Activated CD4-positive, CD25-positive, alpha-beta regulatory T cell treated with anti-CD3 and anti-CD28 coated beads, Interleukin-2, amount 50 U/mL, for 72 hours (primary cell): ENCODE measurements at places on chromosomes 4 and X.

- no peak for DNase-seq
Observed at GRCh38 chr4:142085513-142086292, 449.3 kb downstream of the IL15 start.

GRCh38 chr4:110224142-110224541 is 25.7 kb upstream of the ELOVL6 start:
- DNase-seq = no peak

GRCh38 chr4:174244441-174244840 is 39.0 kb downstream of the FBXO8 start:
- DNase-seq = no peak

DNA sequence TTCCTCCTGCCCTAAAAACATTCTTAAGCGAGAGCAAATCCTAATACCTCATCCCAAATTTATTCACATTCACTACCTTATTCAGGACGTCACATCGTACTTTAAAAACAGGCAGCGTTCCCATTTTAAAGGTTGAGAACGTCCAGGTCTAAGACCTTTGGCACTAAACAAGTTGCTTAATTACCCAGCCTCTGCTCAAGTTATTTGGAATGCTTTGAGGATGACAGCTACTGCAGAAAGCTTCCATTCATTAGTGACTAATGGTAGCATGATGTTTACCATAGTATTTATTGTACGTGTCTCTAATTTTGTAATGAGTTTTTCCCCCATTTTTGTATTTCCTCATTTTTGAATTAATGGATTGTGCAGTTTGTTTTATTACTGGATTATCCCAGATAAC is 1.5 kb downstream of the USP38 start:
- no peak for DNase-seq

DNA sequence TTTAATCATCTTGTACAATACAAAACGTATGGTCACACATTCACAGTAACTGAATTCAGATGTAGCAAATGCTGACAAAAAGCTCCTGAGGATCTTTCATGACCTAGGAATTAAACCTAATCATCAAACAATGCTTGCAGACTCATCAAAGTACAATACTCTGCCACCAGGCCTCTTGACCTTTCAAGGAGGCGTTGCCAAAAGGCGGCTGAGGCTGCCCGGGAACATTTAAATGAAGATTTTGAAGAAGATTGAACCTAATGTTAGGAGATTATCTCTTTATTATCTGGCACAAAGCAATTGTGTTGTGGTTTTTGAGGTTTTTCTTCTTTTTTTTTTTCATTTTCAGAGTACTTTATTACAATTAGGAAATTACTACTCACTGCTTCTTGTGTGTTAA is 340.5 kb downstream of the GALNTL6 start:
- DNase-seq = no peak

DNA sequence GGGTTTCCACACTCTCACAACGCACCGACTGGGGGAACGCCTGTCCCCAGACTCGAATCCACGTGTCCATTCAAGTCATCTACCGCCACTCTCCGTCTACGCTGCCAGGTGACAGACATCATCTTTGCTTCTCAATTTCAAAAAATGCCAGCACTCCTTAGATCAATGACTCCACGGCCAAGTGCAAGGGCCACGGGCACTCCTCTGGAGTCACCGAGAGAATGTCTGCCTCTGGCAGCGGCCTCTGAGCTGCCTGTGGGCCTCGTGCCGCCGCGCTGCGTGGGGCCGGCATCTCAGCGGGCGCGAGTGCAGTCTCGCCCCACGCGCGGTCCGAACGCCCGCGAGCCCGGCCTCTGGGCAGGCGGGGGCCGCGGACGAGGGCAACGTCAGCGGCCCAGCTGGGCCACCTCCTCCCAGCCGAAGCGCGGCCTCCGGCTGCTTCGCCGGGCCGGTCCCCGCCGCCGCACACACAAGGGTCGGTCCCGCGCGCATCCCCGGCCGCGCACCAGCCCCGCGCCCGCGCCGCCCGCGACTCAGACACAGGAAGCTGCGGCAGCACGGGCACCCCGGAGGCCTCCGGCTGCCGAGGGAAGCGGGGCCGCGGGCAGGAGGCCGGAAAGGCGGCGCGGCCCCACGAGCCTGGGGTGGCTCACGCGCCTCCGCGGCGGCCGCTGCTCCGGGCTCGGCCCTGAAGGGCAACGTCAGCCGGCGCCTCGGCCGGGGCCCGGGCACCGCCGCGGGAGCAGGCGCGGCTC is 450 bp downstream of the ACSL1 start:
- peak; percentile 66 for DNase-seq

- DNase-seq = no peak
Observed at GRCh38 chr4:15649914-15650545, 5.1 kb downstream of the FBXL5 start.

GRCh38 chr4:94285666-94286065 is 57.0 kb downstream of the HPGDS start:
- no peak for DNase-seq

DNA sequence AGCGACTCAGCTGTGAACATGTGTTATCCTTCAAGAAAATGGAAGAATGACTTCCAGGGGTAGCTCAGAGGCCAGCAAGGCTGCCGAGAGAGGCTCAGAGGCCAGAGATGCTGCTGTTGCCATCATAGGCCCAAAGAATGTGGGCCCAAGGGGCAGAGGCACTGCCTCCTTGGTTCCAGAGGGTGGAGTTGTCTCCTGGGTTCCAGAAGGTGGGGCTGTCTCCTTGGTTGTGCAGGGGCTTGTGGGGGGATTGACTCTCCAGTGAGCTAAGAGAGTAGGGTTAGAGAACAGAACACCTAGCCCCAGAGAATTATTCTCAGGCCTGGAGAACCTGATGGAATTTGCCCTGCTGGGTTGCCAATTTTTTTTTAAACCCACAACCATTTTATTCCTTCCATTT is 62.6 kb downstream of the DGKK start:
- no peak for DNase-seq

DNA sequence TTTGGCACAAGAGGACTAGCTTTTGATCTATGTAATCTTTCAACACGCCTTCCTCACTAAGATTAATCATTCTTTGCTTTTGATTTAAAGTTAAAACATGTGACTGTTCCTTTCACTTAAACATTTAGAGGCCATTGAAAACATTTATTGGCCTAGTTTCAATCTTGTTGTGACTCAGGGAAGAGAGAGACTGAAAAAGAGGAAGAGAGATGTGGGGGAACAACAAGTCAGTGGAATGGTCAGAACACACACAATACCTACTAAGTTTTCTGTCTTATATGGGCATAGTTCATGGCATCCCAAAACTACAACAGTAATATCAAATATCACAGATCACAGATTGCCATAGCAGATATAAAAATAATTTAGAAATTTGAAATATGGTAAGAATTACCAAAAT is 812.9 kb upstream of the AGA start:
- no peak for DNase-seq

GRCh38 chrX:139475432-139475831 is 55.1 kb upstream of the F9 start:
- DNase-seq = no peak

GRCh38 chr4:179625406-179625805 is 2183.2 kb upstream of the AGA start:
- no peak for DNase-seq

- DNase-seq = no peak
Observed at GRCh38 chr4:185508181-185508580, 27.1 kb downstream of the PDLIM3 start.

- DNase-seq = no peak
Observed at GRCh38 chrX:12526306-12526705, 264.9 kb upstream of the PRPS2 start.

DNA sequence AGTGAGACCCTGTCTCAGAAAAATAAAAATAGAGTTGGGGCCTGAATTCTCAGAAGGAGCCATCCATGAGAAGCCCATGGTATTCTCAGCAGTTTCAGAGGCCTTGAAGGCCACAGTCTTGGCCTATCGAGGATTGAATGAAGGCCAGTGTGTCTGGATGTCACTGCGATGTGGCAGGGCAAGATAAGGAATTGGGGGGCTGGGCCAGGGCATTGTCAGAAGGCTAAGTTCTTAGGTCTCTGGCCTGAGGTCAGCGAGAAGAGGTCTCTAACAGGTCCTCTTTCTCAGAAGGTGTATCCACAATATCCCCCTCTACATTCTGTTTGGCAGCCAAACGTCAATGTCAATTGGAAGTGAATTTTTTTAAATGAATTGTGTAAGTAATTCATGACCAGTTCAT is 5.7 kb downstream of the ZNF275 start:
- no peak for DNase-seq

DNA sequence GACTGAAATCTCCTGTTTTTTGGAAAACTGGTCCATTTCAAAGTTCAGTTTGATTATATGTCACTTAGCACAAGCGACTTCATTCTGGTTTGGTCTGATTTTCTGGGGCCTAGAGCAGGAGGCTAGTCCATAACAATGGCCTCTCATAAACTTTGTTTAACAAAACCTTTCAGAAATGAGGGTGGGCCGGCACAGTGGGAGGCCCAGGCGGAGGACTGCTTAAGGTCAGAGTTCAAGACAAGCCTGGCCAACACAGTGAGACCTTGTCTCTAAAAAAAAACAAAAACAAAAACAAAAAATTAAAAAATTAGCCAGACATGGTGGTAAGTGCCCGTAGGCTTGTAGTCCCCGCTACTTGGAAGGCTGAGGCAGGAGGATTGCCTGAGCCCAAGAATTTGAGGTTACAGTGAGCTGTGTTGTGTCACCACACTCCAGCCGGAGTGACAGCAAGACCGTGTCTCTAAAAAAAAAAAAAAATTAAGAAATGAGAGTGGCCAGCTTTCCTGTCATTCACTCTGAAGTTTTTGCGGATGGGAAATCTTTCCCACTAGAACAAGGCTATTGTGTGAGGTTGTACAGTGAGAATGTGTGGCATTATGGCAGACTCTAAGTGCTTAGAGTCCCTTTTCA is 1.2 kb upstream of the PLAC8 start:
- DNase-seq = no peak

GRCh38 chr4:77433418-77433733 is 172.2 kb upstream of the CXCL13 start:
- no peak for DNase-seq

GRCh38 chr4:178202422-178202821 is 760.2 kb upstream of the AGA start:
- DNase-seq = no peak

- DNase-seq = no peak
Observed at GRCh38 chr4:82745173-82745842, 53.3 kb downstream of the SCD5 start.

DNA sequence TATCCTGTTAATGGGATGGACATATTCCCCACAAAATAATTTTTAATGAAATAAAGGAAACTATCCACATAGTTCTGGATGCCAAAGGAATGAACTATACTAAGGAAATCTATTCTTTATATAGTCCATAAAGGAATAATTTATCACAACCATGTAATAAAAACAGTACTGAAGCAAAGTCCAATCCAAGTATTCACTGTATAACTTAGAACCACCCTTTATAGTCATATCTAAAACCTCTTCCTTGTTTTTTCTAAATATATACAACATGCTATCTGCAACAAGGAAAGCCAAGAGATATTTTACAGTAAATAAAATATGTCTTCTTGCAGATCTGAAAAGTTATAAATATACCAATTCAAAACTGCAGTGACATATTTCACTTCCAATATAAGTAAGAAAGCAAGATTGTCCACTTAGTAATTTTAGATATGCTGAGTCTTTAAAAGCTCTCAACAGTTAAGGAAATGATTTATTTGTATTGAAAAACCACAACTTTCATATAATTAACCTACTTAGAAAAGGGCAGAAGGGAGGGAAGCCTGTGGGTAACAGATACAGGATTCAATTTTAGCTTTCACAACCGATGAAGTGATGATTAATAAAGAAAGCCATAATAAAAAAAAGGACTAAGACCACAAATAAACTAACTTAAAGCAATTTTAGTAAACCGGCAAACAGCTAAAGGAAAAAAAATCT is 8.0 kb downstream of the NR3C2 start:
- no peak for DNase-seq

DNA sequence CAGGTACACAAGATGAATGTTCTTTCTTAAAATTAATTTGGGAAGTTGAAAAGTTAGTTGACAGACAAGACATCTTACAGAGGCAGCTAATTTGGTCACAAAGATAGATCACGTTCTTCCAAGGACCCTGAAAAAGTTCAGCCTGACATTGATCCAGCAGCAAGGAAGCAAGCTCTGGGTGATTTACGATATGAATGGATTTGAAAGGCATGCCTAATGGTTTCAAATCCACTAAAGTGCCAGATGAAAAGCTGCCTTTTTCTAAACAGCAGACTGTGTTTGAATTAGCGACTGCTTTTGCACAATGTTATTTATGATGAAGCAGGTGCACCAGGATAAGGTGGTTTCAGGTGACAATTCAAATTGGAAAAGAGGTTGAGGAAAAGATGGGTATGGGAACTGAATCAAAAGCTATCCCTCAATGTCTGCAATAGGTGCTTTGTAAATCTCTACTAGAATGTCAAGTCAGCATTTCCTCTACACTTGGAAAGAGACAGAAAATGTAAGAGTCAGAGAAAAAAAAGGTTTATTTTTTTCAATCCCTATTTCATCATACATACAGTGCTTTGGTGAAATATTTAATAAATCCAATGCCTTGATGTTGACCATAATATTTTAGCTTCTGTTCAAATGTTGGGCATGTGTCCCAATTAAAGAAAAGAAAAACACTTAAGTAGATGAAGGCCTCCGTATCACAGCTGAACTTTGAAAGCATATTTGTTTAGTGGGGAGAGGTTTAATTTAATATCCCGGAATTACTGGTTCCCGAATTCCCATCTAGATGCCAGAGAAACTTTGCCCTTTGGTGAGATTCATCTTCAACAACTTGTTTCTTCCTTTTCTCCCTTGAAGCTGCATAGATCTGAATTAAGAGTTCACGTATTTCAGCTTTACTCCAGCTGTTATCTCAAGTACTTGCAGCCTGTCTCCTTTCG is 6.0 kb downstream of the RASGEF1B start:
- DNase-seq = no peak

DNA sequence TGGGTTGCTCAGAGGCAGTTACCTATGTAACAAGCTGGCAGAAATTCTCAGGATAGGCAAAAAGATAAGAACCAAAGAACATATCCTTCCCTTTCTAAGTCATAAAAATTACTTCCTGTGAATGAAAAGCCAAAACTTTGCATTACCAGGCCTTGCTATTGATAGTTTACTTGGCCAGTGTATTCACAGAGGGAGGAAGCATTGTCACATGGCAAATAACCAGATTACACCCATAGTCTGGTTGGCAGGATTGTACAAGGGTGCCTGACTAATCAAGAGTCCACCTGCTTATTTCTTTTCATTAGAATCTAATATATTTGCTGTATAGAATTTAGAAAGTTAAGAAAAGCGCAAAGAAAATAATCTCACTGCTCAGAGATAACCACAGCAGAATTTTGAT is 14.1 kb downstream of the XIAP start:
- no peak for DNase-seq

DNA sequence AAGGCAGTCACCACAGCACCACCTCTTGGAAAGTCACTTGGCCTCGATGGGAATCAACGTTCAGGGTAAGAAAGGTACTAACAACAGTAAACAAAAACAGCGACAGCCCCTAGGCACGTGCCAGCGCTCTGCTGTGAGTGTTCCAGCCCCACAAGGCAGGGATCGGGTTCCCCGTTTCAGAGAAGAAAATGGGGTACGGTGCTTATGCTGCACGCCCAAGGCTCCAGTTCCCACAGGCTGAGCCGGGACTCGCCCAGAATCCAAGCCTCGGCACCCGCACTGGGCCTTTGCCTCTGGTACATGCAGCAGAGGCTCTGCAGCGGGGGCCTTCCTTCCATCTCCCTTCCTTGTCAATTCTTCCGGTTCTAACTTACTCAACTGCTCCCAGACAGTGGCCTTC is 37.3 kb downstream of the WDR1 start:
- DNase-seq = peak; percentile 11
